ENCODE measurements at places on chromosomes 6 and 20.

- DNase-seq = no peak
Observed at GRCh38 chr6:107999341-107999740, 41.3 kb upstream of the SEC63 start.

DNA sequence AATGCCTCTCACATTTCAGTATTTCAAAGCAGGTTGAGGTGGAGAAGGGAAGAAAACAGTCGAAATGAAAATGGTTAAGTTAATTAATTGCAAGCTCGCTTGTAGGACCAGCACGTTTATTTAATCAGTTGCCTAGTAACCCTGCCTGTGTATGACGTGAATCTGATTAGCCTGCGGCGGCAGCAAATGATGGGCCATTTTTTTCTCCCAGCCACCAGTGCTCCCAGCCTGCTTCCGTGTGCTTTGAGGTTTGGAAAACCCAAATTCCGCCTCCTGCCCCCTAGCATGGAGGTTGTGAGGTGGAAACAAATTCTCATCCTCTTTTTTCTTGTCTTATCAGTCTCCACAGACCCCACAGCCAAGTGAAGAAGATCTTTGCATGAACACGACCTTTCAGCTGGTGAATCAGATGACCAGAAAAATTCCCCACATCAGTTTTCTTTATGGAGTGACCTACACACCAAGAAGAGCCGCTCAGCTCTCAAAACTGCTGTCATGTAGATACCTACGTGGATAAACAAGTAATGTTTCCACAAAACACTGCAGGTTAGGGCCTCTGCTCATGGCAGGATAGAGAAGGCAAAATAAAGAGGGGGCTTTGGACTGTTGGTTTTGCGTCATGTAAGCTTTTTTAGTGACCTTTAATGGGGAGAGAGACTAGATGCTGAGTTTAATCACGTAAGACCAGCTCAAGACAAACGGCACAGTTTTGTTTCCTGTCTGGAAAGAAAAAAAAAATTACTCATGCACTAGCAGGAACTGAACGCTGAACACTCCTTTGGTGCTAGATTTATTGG is 572.9 kb upstream of the NOX3 start:
- DNase-seq = no peak

DNA sequence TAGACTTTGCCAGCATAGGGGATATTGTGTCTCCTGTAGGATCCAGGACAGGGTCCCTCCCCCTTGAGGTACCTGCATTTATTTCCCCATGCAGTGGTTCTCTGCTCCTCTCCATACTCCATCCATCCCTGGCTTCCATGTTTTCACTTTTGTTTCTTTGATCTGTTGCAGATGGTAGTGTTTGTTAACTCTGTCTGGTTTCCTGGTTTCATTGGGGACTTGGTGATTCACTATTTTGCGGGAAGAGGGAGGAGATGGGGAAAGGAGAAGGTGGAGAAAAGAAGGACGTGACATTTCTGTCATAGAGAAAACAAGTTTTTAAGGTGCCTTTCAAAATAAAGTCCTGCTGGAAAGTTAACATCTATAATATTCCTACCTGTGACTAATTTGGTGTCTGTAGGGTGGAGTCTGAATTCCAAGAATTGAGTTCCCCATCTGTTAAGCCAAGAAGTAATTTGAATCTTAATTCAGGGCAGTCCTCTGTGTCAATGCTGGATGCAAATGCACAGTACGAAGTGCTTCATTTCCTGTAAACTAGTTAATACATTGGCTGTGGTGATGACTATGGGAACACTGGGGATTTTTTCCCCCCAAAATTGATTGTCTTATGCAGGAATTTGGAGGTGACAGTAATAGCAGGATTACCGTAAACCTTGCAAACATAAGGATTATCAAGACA is 6.9 kb upstream of the RNF144B start:
- DNase-seq = peak; percentile 49

DNA sequence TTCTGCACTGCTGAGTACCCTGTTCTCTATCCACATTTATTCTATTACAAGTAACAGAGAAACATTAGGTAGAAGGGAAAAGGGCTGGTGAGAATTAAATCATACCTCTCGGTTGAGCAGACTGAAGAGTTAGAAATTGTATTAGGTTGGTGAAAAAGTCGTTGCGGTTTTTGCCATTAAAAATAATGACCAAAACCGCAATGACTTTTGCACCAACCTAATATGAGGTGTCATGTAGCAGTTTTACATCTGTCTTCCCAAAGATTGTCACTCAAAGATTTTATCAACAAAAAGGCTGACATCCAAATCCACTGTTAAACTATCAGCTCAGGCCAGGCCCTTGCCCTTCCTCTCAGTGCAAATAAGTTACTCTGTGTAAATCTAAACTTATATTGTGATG is 28.3 kb upstream of the GRIK2 start:
- no peak for DNase-seq

- no peak for DNase-seq
Observed at GRCh38 chr6:36276581-36277536, 7.0 kb downstream of the PNPLA1 start.

DNA sequence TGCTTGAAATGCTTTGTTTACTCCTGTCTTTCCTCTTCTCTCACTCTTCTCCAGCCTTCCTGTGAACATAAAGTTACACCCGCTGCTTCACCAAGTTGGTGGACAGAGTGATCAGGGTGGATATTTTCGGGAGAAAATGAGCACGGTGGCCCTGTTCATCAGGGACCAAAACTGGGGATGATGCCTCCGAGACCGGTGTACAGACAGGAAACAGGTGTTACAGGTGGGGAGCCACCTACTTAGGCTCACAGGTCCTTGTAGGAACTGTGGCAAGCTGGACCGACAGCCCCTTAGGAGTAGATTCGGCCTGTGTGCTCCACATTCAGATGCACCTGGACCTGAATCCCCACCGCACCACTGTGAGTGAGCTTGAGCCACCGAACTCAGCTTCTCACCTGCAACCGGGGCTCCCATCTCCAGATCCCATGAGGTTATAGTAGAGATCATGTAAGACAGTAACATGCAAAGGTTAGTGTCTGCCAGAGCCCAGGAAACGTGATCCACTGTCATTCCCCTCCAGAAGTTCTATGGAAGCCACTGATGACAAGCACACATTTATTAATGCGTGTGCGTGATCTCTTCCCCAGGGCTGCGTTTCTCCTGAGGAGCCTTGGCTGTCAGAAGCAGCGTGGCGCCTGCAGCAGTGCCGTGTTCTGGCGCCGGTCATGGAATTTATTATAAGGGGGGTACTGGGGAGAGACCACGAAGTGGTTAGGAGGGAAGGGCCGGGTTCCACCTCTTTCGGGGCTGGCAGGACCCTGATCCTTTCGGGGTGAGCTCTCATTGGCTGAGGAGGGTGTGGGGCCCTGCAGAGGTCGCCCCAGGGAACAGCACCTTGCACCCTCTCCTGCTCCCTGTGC is 94.2 kb downstream of the ERMARD start:
- no peak for DNase-seq

GRCh38 chr6:16824845-16825685 is 63.8 kb upstream of the ATXN1 start:
- no peak for DNase-seq

DNA sequence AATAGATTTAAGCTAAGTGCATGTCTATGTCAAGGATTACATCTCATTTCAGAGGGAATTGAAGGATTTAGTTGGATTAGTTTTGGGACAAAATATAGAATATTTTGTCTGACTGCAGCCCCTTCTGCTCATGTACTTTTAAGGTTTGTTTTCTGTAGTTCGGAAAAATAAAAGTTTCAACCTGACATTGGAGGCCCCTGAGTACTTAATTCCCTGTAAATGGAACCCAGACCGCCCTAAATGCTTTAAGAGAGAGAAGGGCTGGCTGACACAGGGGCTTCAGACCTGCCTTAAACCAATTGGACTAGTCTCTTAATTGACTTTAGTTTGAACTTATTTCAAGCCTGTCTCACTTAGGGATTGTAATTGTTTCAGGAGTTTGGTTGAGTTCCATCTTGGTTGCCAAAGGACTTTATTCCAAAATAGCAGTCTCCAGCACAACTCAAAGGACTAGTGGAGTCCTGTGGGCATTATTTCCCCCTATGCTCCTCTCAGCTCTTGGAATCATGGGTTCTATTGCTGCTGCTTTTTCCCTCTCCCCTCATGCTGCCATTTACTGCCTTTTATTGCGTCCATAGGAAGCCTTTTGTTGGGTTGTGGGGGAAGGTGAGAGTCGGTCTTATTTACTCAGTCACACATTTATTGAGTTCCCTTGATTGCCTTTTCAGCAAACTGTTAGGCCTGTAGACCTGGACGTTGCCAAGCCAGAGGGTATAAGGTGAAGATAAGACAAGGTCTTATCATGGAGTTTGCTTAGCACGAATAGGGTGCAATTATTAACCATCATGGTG is 14.5 kb downstream of the BRD2 start:
- no peak for DNase-seq

GRCh38 chr6:43838276-43839036 is 68.4 kb downstream of the VEGFA start:
- DNase-seq = peak; percentile 68

GRCh38 chr6:133704371-133704770 is 184.5 kb upstream of the TCF21 start:
- DNase-seq = peak; percentile 64

GRCh38 chr6:52534966-52535390 is 41.9 kb downstream of the TRAM2 start:
- no peak for DNase-seq

DNA sequence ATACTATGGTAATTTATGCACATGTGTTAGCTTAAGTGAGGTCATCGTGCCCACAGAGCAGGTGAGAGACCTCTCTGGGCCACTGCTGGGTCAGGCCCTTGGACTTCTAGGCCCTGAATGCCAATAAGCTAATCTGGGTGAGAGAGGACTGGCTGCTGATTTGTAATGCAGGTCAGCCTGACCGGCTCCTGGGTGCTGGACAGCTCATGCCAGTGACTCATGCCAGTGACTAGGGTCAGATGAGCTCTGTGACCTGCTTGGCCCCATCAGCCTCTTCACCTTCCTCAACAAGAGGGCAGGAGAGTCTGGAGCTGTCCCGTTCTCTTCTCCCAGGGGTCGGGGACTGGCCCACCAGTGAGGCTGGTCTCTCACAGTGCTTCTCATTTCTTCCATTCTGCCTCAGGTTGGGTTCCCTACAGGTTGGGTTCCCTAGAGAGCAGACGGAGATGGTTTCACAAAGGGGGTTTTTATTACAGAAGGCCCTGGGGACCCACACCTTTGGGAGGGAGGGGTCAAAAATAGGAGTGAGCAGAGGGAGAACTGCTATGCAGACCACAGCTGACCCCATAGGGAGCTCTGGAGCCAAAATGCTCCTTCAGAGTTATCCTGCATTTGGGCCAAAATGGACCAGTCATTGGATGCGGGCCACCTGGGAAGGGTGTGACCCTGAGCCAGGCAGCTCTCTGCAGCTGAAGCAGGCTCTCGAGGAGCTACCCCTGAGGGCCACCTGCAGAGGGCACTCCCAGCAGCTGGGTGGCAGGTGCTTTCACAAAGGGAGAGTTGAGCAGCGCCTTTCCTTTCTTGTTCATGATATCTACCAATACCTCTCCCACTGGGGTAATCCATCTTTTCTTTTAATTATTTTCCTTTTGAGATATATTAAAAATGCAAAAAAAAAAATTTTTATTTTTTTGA is 2.2 kb upstream of the OXT start:
- DNase-seq = peak; percentile 13

DNA sequence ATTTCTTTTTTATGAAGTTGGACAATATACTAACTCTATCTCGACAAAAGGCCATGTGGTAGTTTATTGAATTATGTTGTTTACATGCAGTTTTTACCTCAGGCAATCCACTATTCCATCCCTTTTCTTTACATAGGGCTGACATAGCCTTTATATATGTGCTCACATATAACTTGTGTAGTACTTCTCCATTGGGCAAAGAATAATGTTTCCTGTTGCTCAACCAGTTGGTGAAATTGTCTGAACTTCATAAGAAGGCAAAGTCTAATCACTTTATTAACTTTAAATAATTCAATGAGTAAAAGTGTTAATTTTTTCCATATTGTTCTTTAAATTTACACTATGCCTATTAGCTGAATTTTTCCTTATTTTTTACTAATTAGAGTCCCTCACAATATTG is 1272.1 kb downstream of the EPHA7 start:
- DNase-seq = no peak

- no peak for DNase-seq
Observed at GRCh38 chr6:109783250-109783986, 92.3 kb downstream of the FIG4 start.

DNA sequence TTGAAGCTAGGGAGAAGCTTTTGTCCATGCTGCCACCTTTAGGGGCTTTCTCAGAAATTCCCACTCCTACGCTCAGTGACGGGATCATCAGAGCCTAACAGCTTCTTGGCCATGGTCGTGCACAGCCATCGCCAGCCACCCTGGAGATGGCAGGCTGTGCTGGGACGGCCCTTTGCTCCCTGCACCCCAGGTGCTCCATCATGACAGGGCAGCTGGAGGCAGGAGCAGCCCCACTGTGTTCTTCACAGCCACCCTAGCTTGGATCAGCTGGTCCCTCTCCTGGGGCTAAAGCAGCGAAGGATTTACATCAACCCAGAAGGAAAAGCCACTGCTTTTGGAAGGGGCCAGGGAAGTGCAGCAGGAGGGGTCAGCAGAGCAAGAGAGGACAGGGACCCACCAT is 235.9 kb downstream of the LY86 start:
- DNase-seq = no peak

DNA sequence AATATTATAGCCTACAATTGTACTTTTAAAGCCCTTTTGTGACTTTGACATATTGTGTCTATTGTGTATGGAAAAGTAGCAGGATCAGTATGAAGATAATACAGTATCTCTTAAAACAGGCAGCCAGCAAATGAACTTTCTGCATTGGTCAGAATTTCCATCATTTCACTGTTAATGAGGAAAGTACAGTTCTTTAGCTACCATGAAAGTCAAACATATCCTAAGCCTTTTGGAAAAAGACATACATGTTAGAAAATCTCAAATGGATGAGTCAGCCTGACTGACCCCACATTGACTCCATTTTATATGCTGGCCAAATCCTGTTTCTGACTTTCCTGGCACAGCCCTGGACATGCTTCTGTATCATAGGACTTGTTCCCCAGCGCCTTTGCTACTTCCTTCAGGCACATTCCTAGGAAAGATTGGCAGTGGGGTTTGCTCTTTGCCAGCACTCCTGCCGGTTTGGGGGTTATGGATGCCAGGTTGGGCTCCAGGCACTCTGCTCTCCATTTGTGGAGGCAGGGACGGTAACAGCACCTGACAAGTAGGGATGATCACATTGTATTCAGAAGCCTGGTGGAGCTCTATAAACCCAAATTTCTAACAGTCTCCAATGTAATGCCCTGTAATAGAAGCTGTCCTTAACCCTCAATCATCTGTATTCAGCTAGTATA is 43.7 kb downstream of the TOP1 start:
- peak; percentile 86 for DNase-seq

DNA sequence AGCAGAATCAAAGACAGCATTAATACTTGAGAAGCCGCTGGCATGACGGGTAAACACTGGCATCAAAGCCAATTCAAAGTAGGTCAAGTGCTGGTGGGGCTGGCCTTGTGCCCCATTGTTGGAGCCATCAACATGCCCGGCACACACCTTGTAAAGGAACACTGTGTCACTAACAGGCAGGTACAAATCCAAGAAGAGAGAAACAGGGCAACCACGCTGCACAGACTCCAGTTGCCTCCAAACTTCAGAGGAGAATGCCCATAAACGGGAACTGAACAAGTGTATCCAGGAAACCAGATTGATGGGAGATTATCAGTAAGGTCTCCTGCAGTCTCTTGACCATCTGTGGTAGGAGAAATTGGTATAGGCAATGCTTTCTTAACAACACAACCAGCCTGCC is 127.0 kb upstream of the STXBP5 start:
- no peak for DNase-seq

Data from stromal cell of bone marrow (primary cell).